ENCODE measurements at places on chromosomes 12 and 14. TPM values are rescaled to one million over a fixed set of nuclear protein-coding genes. Genes with fewer than 3 reads are reported as not detected.

DNA sequence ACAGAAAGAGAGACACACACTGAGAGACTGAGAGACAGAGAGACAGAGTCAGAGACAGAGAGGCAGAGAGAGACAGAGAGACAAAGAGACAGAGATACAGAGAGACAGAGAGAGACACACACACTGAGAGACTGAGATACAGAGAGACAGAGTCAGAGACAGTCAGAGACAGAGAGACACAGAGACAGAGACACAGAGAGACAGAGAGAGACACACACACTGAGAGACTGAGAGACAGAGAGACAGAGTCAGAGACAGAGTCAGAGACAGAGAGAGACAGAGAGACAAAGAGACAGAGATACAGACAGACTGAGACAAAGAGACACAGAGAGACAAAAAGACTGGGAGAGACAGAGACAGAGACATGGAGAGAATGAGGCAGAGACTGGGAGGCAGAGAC, 90.0 kb downstream of the GALNT9 start:
- DNase-seq, result no peak

DNA sequence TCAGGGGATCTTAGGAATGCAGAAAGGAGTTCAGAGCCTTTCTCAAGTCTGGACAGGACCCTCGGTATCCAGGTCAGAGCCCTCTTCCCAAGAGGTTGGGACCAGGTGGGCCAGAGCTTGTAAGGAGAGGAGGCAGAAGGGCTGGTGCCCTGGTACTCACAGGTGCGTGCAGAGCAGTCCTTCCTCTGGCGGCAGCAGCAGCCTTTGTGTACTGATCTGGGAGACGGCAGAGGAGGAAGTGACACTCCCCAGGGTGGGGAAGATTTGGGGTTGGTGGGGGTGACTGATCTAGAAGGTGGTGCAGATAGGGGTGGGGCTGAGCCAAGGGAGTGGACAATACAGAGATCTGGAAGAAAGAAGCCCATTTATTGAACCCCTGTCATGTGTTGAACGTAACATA, at the start of gene ITGB7:
TSS of gene ITGB7 (minus strand) at position 210 of the 400 bp plus-strand sequence. CDS start 6,808 bp downstream, outside the sequence.
- DNase-seq, result no peak

DNA sequence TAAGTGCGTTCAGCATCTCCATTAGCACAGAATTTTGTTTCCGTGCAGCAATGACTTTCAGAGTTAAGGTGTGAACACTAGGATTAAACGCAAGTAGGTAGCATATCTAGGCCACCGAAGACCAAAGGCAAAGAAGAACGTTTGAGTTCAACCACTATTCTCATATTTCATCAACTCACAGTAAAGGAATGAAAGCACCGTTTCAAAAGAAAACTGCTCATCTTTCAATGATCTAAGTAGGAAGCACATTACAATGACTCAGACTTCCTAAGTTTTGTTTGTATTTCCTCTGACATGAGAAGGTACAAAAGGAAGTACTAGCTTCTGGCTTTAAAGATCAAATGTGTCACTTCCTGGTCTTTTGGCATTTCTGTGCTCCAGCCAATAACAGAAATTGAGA, 57.6 kb downstream of the ACADS start:
- no peak for DNase-seq

GRCh38 chr12:122076743-122077495, 1.6 kb upstream of the MLXIP start:
- no peak for DNase-seq

- DNase-seq, result no peak
These were observed 7.3 kb downstream of the PPP2R5E start for GRCh38 chr14:63535918-63536317.

- no peak for DNase-seq
These were observed 419.9 kb upstream of the ATP2B1 start for GRCh38 chr12:90128526-90128925.

DNA sequence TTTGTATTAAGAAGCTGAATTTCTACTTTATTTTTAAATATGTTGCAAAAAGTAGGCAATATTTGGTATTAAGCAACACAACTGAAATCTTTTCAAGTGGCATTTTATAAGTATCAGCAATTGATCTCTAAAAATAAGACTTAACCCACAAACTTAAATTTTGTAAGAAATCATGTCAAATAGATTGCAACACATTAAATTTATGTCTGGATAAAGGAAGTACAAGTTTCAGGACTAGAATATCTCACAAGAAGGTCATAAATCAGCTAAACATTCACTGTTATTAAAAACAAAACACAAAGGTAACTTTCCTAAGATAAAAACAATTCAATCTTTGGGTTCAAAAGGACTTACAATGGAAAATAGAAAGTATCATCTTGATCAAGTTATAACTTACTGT, 32.8 kb downstream of the CPNE8 start:
- no peak for DNase-seq

GRCh38 chr14:55936691-55937090, 181.5 kb upstream of the PELI2 start:
- no peak for DNase-seq

Gene SYNDIG1L
- polyA plus RNA-seq, result not detected

Gene RFX4
- polyA plus RNA-seq, result not detected

Gene SOX5
- 0.49 TPM for polyA plus RNA-seq

Gene CD4
- 1.1 TPM for polyA plus RNA-seq

Measured in heart left ventricle (tissue), 16 donors.